Fibroblast of the aortic adventitia (primary cell): ENCODE measurements at places on chromosomes 3 and 15. TPM values are rescaled to one million over a fixed set of nuclear protein-coding genes. Genes with fewer than 3 reads are reported as not detected.

DNA sequence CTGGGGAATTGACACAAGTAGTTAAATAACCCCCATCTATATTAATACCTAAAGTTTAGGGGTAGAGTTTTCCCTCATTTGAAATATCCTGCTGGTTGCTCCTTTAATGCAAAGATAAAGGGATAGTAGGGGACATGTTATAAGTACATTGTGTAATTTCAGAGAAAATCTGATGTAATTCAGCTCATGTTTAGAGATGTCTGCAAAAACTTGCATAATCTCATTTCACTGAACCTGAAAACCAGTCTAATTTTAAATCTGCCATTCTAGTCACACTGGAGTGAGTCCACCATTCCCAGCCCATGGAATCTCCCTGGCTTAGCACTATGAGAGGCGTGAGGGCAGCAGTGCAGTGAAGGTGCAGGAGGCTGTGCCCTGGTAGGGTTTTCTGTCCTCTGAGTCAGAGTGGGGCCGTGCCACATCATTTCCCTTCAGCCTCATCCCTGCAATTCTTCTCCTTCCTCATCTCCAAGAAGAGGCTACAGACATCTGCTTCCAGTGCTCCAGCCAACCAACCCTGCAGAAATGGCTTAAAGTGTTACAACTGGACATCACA is 246.3 kb upstream of the UMPS start:
- no peak for DNase-seq

The PPP1R14D gene
- not detected in 2 replicates for total RNA-seq

- DNase-seq, result no peak
Measured at GRCh38 chr15:69395991-69396390, 18.2 kb upstream of the KIF23 start.

The SNTN gene
- total RNA-seq, result not detected in 2 replicates

- DNase-seq, result no peak
Measured at GRCh38 chr3:59540696-59541095, 490.9 kb upstream of the CFAP20DC start.

The DZIP1L gene
- 28.3 and 38.2 TPM in 2 replicates for total RNA-seq

GRCh38 chr15:29151484-29151857 is 118.2 kb downstream of the NSMCE3 start:
- DNase-seq, result no peak

The CCDC80 gene
- 614 and 2,284 TPM in 2 replicates for total RNA-seq

GRCh38 chr3:30231277-30232141 is 374.9 kb upstream of the TGFBR2 start:
- peak; percentile 73 for DNase-seq

GRCh38 chr3:6542795-6543194 is 318.1 kb upstream of the GRM7 start:
- DNase-seq, result no peak

DNA sequence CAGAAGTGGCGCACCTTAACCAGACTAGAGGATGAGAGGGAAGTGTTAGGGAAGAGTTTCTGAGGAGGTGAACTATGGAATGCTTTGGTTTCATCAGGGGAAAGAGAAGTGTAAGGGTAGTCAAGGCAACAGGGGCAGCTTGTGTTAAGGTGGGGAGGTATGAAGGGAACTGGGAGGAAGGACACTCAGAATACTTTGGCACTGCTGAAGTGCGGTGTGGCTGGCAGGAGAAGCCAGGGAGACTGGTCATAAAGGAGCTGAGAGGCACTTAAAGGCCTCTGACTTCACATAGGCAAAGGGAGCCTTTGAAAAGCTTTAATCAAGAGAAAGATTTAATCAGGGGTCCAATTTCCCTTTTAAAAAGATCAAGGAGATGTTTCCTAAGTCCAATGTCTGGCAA is 129.0 kb downstream of the ERC2 start:
- no peak for DNase-seq

The ADPRH gene
- 3.8 and 4.1 TPM in 2 replicates for total RNA-seq

The HIGD2B gene
- not detected in 2 replicates for total RNA-seq

GRCh38 chr15:52737720-52738119 is 52.4 kb downstream of the ONECUT1 start:
- DNase-seq, result no peak

- no peak for DNase-seq
Measured at GRCh38 chr3:32972482-32973146, 21.2 kb downstream of the CCR4 start.

The COL7A1 gene
- 8.6 and 10.2 TPM in 2 replicates for total RNA-seq

DNA sequence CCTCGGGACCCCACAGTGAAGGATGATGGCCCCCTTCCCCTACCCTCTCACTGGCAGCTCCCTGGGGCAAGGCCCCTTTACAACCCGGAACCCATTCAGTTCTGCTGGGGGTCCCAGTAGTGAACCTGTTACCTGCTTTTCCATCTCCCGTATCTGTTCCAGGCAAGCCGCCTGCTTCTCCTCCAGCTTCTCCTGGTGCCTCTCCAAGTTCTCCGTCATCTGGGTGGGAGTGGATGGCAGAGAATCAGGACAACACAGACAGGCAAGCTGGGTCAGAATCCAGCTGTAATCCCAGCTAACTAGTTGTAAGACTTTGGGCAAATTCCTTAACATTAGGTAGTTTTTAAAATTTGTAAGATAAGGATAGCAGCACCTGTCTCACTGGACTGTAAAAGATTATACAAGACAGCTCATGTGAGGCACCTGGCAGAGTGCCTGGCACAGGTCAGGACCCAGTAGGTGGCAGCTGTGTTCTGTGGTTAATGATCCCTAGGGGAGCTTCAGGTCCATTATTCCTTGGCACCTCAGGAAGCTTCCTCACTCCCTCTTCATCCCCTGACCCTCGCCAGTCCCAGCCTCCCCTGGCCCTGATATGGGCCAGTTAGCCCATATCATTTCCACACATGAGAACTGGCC is 6.4 kb upstream of the ANKRD63 start:
- peak; percentile 27 for DNase-seq

GRCh38 chr3:196971094-196971698 is 2.6 kb upstream of the PIGZ start:
- DNase-seq, result no peak

- no peak for DNase-seq
Measured at GRCh38 chr15:53536479-53537120, 222.9 kb downstream of the WDR72 start.
